Chondrocyte (in vitro differentiated cells): ENCODE measurements at places on chromosomes 16 and 17. TPM values are rescaled to one million over a fixed set of nuclear protein-coding genes. Genes with fewer than 3 reads are reported as not detected.

- H3K27me3 ChIP-seq: peaks cover 3% of the 10 kb centered on the region
- peaks cover 14% of the 10 kb centered on the region for H3K4me1 ChIP-seq
- no peaks in the 10 kb centered on the region for H3K36me3 ChIP-seq
- DNase-seq: no peak
- no peak overlapping the region for H3K4me3 ChIP-seq
Observed at GRCh38 chr16:20675488-20676267, 21.8 kb downstream of the ACSM1 start.

CEMP1 gene
- not detected in 3 replicates for total RNA-seq

DNA sequence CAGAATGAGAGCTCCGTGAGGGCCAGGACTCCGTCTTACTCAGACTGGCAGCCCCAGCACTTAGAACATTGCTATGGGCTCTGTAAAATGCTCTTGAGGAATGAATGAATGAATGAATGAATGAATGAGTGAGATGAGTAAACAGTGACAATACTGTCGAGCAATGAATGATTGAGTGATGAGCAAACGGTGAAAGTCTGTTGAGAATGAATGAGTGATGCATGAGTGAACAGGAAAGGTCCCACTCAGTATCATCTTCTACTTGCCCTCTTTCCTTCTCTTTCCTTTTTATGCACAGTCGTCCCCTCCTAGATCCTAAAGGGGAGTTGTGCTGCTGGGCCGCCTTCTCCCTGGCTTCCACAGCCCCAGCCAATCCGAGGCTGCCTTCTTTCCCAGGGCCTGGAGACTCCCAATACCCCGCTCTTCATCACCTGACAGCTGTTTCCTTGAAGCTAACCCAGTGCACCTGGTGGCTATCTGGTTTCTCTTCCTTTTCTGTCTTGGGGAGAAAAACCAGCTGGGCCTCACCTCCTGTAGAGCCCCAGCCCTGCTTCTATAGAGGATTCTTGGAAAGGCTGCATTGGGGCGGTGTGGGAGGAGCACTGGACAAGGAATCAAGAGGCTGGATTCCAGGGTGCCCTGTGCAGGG lies 32.7 kb upstream of the CACNG1 start:
- H3K4me1 ChIP-seq: no peaks in the 10 kb centered on the region
- H3K27me3 ChIP-seq: peaks cover 3% of the 10 kb centered on the region
- H3K27ac ChIP-seq: no peak overlapping the region
- no peak for DNase-seq
- no peak overlapping the region for H3K4me3 ChIP-seq

DNA sequence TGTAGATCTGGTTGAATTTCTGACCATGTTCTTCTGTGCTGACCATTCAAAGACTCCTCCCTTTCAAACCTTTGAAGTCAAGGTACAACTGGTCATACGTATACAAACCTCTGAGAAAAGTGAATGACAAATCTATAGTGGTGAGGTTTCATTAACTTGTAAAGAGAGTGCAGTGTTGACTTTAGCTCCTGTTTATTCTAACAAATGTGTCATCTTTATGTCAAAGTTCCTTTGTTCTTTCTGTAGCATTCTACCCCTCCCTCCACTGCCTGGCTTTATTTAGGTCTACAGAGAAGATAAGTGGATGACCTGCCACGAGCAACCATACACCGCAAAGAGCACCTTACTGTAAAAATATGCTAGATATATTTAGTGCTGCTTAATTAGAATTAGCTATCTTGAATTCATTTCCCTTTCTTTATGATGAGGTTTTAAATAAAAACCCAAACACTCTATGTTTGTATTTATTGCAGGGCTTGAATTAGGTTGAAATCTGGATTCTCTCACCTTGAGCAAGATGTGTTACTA lies 520.0 kb upstream of the CDH11 start:
- no peaks in the 10 kb centered on the region for H3K27me3 ChIP-seq
- no peaks in the 10 kb centered on the region for H3K4me1 ChIP-seq
- H3K4me3 ChIP-seq: no peak overlapping the region
- no peaks in the 10 kb centered on the region for H3K36me3 ChIP-seq
- DNase-seq: no peak

IGF2BP1 gene
- 47.1 to 60.0 TPM (median 57.6 TPM) in 3 replicates for total RNA-seq

FOXF1 gene
- total RNA-seq: not detected in 3 replicates

GRCh38 chr16:16830973-16831372 lies 452.0 kb downstream of the NPIPA7 start:
- no peak for DNase-seq
- H3K27me3 ChIP-seq: no peaks in the 10 kb centered on the region
- H3K36me3 ChIP-seq: no peaks in the 10 kb centered on the region
- H3K4me3 ChIP-seq: no peak overlapping the region

DNA sequence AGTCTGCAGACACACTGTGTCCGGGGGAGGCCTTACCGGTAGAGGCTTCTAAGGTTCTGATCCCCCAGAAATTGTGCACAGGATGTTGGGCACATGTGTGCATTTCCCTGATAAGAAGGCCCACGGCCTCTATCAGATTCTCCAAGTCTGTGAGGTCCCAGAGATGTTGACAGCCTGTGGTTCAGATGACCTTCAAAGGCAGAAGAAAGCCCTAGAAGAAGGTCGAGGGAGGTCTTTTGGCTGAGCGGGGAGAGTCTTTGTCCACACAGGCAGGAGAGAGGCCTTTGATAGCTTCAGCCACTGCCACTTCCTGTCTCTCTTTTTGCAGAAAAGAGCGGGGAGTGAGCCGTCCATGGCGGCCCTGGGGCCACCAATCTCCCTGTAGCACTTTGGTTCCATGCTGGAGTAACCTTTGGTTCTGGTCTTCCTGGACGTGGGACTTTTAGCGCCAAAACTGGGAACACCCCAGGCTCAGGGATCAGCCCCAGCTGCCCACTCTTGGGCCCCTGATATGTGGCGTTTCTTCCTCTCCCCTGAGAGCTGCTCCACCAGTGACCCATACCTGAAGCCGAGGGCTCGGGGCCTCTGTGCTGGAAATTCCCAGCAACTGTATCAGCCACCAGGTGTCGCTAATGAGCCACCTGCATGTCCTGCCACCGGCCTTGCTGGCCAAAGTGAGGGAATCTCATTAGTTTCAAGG lies 28.1 kb upstream of the LGALS9 start:
- H3K27me3 ChIP-seq: no peaks in the 10 kb centered on the region
- H3K36me3 ChIP-seq: peaks cover 21% of the 10 kb centered on the region
- no peak overlapping the region for H3K4me3 ChIP-seq
- H3K27ac ChIP-seq: no peak overlapping the region
- H3K4me1 ChIP-seq: peaks cover 10% of the 10 kb centered on the region

- H3K4me1 ChIP-seq: peaks cover 11% of the 10 kb centered on the region
- no peak overlapping the region for H3K4me3 ChIP-seq
- H3K27ac ChIP-seq: peak overlapping the region; percentile 59
- H3K27me3 ChIP-seq: no peaks in the 10 kb centered on the region
- no peak for DNase-seq
Observed at GRCh38 chr16:67546761-67547422, 15.4 kb upstream of the CTCF start.

BRD7 gene
- total RNA-seq: 47.6 to 59.4 TPM (median 52.7 TPM) in 3 replicates

ZC3H7A gene
- 56.0 to 72.4 TPM (median 57.9 TPM) in 3 replicates for total RNA-seq

- DNase-seq: no peak
- no peak overlapping the region for H3K4me3 ChIP-seq
- peaks cover 31% of the 10 kb centered on the region for H3K36me3 ChIP-seq
- peaks cover 24% of the 10 kb centered on the region for H3K4me1 ChIP-seq
- no peaks in the 10 kb centered on the region for H3K27me3 ChIP-seq
- peak overlapping the region; percentile 70 for H3K27ac ChIP-seq
Observed at GRCh38 chr17:42484304-42484703, 25.6 kb downstream of the ATP6V0A1 start.

DNA sequence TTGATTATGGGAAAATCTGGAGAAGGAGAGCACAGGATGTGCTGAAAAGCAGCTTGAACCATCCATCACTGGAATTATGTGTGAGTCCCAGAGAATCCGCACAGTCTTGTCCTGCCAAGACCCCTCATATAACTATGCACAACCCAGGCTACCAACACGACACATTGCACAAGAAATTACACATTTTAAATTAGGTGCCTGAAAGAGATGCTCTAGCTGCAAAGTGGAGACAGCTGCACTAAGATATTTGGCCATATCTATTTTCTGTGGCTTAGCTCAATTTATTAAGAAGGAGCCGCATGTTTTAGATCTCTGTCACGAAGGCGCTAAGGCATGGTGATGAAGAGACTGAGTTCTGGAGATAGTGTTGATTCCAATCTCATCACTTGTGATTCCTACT lies 1308.4 kb downstream of the CDH8 start:
- H3K4me3 ChIP-seq: no peak overlapping the region
- H3K36me3 ChIP-seq: no peaks in the 10 kb centered on the region
- no peaks in the 10 kb centered on the region for H3K27me3 ChIP-seq

FOXL1 gene
- total RNA-seq: 7.7 to 10.1 TPM (median 8.1 TPM) in 3 replicates

VAT1 gene
- 290 to 589 TPM (median 567 TPM) in 3 replicates for total RNA-seq

GRCh38 chr16:70432356-70432722 lies 6.6 kb downstream of the ST3GAL2 start:
- peaks cover 87% of the 10 kb centered on the region for H3K4me1 ChIP-seq
- no peaks in the 10 kb centered on the region for H3K27me3 ChIP-seq
- peak overlapping the region; percentile 6 for H3K4me3 ChIP-seq
- H3K36me3 ChIP-seq: no peaks in the 10 kb centered on the region
- H3K27ac ChIP-seq: peak overlapping the region; percentile 95

DNA sequence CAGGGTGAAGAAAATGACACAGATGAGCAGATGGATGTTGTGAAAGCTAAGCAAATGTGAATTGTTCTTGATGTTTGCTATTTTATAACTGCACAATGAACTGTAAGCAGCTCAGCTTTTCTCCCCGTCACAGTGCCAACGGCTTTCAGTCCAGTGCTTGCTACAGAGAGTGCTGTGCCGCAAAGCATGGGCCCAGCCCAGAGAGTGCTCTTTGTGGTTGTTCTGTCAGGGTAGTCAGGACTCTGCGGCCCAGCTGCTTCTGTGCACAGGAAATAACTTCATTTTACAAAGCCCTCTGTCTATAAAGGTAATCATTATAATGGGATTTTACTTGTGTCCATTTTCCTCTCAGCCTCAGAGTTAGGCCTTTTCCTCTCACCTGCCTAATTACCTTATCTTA lies 39.1 kb downstream of the CDRT15 start:
- H3K4me1 ChIP-seq: peaks cover 2% of the 10 kb centered on the region
- no peaks in the 10 kb centered on the region for H3K27me3 ChIP-seq
- no peak for DNase-seq

DNA sequence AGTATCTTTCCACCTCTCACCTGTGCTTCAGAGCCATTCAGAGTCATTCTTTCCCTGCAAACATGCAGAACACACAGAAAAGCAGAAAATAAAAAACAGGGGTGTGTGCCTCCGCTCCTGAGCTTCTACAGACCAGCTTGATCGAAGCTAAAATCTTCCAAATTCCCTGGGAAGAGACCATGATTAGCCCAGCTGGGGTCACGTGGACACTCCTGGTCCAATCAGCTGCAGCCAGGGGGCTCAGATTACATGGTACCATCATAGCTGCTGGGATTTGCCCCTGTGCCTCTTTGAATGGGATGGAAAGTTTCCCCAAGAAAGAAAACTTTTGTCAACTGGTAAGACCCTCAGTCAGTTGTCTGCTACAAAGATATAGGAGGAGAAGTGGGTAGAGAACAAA lies 159.9 kb downstream of the TMEM114 start:
- no peaks in the 10 kb centered on the region for H3K36me3 ChIP-seq
- H3K27me3 ChIP-seq: no peaks in the 10 kb centered on the region
- H3K4me1 ChIP-seq: no peaks in the 10 kb centered on the region
- no peak for DNase-seq
- H3K4me3 ChIP-seq: no peak overlapping the region

GHDC gene
- total RNA-seq: 3.5 to 8.9 TPM (median 7.8 TPM) in 3 replicates

PTGES3L gene
- 1.2 to 5.7 TPM (median 3.9 TPM) in 3 replicates for total RNA-seq

- peak overlapping the region; percentile 49 for H3K27ac ChIP-seq
- H3K36me3 ChIP-seq: no peaks in the 10 kb centered on the region
- no peak overlapping the region for H3K4me3 ChIP-seq
- H3K27me3 ChIP-seq: no peaks in the 10 kb centered on the region
Observed at GRCh38 chr16:69073181-69073702, 32.2 kb upstream of the HAS3 start.

DNA sequence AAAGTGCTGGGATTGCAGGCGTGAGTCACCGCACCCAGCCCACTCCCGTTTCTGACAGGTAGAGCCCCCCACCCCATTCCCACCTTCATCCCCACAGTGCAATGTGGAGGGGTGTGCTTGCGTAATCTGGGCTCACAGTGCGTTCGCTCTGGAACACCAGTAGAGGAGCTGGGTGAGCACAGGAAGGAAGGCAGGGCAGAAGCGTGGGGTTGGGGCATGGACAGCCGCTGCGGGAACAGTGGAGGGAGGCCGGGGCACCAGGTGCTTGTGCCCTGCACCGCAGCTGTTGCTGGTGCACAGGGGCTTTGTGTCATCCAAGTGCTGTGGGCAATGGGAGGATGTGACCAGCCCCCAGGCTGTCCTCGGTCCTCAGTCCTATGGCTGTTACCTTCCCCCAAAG lies 24.7 kb downstream of the KDM8 start:
- H3K4me1 ChIP-seq: peaks cover 12% of the 10 kb centered on the region
- DNase-seq: peak; percentile 80
- peaks cover 2% of the 10 kb centered on the region for H3K36me3 ChIP-seq

DNA sequence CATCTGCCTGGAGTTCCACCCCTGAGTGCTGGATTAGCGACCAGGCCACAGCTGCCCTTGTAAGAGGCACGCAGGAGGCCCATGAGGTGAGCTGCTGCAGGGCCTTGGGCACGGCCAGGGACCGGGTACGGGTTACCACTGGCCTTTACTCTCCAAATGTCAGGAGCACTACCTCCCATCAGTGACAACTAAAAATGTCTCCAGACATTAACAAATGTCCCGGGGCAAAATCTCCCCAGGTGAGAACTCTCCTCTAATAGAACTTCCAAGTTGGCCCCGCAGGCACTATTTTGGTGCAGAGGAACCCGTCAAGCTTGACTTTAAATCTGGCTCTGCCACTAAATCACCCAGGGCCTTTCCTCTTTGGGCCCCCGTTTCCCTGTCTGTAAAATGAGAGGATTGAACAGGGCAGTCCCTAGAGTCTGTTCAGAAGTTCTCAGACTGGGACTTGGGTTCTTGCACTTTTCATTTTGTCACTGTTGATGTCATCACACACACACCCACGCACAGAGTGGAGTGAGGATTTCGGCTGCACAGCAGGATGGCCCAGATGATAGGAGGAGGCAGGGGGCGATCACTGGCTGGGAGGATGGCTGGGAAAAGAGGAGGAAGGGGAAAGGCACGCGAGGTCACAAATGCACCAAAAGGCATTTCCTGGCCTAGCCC lies 24.5 kb upstream of the MAPT start:
- peaks cover 13% of the 10 kb centered on the region for H3K27me3 ChIP-seq
- no peak overlapping the region for H3K27ac ChIP-seq
- no peak for DNase-seq
- no peaks in the 10 kb centered on the region for H3K36me3 ChIP-seq
- H3K4me1 ChIP-seq: peaks cover 10% of the 10 kb centered on the region

GRCh38 chr17:55693254-55694216 lies 29.1 kb downstream of the TMEM100 start:
- no peak for DNase-seq
- H3K4me1 ChIP-seq: no peaks in the 10 kb centered on the region
- H3K27ac ChIP-seq: no peak overlapping the region
- peaks cover 8% of the 10 kb centered on the region for H3K27me3 ChIP-seq
